ENCODE measurements at places on chromosomes 5 and 9.

DNA sequence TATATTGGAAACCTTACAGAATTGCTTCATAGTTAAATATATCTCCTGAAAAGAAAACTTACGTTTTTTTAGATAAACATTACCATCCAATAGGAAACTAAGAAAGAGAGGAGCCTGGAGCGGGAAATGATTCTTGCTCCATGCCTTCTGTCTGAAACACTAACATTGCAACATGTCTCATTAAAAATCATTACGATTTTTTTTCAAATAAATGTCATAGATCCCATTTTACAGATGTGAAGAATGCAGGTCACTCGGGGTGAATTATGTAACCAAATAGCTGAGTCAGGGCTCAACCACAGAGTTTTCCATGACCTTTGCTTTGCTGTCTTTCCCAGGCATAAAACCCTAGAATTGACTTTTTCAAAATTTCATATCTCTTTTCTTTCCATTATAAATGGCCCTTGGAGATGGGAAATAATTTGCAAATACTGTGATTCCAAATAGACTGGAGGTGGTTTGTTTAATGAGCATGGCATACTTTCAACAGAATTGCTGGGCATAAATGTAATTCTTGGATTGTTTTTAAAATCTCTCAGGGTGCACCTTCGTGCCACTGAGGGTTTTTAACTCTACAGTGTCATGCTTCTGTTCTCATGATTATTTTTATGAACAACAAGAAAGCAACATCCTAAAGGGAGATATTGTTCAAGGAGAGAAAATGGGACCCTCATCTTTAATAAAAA, 302.8 kb downstream of the EBF1 start:
- DNase-seq, result no peak

GRCh38 chr5:178786859-178787499, 56.5 kb upstream of the ZNF354A start:
- DNase-seq, result peak; percentile 97

DNA sequence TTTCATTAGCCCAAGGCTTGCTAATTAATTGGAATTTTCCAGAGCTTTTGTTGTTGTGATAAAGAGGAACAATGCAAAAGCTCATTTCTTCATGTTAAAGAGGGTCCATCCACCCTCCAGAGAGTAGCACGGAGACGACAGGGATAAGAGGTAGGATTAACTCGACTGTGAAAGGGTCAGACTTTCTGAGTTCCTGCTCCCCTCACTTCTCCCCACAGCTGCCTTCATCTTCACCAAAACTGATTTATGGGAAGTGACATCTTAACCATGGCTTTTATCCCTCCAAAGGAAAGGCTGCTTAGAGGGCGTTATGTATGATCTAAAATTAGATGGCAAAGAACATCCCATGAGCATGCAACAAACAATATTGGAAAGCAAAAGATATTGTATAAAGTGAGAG, 135.5 kb downstream of the GLIS3 start:
- DNase-seq, result no peak

- DNase-seq, result no peak
These were observed 13.6 kb downstream of the NR2F1-AS1 start for GRCh38 chr5:93567424-93567823.

GRCh38 chr5:108858959-108859358, 111.3 kb downstream of the FER start:
- DNase-seq, result no peak

GRCh38 chr9:115192835-115193525, 75.0 kb upstream of the TNC start:
- no peak for DNase-seq

DNA sequence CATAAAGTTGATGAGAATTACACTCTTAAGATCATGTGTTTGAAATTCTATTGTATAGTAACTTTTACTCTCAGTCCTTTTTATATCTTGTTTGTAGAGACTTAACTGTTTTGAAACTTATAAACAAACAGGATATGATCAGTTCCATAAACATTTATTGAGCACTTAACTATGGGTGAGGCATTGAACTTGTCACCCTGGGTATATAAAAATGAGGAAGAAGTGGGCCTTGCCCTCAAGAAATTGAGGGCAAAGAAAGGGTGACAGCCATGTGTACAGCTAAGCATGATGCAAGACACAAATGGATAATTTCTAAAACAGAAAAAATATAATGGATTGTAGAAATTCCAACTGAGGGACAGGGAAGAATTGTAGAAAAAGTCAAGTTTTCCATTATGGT, 15.7 kb downstream of the UNC13B start:
- DNase-seq, result no peak

DNA sequence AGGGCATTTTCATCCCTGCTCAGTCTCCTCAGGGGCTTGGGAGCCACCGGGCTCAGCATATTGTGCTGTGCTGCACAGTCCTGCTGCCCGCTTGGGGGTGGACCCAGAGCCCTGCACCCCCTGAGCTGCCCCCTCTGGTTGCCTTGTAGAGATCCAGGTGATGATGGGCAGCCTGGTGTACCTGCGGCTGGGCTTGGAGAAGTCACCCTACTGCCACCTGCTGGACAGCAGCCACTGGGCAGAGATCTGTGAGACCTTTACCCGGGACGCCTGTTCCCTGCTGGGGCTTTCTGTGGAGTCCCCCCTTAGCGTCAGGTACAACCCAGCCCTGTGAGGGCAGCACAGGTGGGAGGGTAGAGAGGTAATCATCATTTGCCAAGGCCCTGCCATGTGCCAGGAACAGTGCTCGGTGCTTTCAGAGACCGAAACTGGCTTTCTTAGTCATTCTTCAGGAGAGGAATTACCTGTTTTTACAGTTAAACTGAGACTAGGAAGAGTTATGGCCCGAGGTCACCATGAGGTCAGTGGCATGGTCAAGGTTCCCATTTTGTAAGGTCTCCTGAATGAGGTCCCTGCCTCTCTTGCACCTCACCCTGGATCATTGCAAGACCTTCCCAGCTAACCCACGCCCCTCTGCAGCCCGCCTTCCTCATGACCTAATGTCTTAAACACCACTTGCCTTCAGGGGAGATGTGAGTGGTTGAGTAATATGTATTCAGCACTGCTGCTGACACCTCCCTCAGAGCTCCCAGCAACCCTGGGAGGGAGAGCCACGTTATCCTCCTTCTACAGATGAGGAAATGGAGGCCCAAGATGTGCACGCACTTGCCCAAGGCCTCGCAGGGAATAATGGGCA, 7.5 kb downstream of the NHP2 start:
- peak; percentile 72 for DNase-seq

DNA sequence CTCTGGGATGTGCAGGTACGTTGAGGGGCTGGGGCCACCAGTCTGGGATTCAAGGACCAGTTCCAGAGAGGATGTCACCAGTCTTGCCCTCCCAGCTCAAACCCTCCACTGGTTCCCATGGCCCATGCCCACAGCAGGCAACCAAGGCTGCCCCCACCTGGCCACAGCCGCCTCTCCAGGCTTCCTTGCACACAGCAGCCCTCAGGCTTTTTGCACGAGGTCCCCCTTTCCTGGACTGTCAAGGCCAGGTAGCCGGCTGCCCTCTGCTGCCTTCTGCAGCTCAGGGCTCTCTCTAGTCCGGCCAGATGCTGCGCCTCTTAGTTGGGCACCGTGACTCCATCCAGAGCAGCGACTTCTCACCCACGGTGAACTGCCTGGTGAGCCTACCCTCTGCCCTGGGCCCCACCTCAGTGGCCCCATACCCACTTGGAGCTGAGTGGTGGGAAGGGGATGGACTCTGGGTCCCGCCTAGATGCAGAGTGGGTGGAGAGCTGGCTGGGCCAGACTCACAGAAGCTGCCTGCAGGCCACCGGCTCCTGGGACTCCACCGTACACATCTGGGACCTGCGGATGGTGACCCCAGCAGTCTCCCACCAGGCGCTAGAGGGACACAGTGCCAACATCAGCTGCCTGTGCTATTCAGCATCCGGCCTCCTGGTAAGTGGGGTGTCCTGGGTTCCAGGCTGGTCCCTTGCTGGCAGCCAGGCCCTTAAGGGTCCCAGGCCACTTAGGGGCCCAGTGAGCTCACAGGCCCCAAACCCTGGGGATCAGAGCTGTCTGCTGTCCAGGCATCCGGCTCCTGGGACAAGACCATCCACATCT, 2.9 kb downstream of the WDR38 start:
- DNase-seq, result peak; percentile 54

DNA sequence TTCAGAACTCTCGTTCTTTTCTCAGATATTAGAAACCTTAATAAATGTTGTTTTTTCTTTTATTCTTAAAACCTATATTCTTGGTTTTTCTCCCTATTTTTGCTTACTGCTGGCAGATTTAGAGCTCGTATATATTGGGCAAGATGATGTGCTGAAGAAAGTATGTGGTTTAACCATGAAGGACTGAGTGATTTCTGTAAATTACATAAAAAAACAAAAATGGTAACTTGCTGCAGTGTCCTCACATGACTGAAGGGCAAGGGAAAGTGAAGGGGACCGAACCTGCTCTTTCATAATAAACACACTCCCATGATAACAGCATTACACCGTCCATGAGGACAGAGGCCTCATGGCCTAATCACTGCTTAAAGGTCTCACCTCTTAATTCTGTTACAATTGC, 393.8 kb upstream of the ZNF608 start:
- peak; percentile 13 for DNase-seq

GRCh38 chr9:80107931-80108660, 536.3 kb downstream of the TLE4 start:
- no peak for DNase-seq

DNA sequence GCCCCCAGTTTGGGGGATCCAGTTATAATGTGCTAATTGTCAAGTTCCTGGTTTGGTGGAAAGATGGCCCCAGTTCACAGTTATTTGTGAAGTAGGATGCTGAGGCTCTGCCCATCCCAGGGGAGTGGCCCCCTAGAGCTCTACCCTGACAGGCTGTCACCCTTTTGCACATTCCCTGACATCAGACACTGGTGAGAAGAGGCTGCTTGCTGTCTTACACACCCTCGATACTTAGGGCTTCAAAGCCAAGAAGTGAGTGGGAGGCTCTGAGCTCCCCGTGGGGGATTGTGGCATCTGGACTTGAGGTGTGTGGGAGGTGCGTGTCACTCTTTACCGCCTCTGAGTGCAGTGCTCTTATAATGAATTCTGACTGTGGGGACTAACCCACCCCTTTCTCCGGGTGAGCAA, 168.5 kb downstream of the DOCK2 start:
- DNase-seq, result no peak

Data from H4 (cell line).